ENCODE measurements at places on chromosomes 4 and X.

DNA sequence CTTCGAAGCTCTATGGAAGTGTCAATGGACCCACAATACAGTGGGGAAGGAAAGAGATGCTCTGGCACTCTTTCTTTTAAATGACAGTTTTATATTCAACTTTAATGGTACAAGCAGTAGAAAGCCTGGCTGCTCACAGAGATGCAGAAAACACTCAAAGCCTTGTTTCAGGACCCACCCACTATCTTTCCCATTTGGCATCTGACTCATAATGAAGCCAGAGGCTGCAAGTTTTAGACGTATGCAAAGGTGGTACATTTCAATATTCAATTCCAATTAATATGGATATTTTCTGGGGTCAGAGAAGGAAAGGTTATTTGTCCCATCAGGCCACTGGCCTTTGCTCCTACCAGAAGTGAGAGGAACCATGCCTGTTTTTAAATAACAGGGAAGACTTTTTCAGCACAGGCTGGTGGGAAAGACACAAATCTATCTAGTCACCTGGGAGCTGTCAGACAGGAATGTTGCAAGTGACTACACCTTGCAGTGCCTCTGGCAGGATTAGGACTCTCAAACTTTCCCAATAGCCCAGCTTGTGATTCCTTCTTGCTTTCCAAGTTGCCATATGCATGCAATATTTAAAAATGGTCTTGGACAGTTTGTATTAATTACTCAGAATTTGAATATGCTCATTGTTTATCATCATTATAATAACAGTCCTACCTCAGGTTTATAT lies 70.0 kb upstream of the RAB40AL start:
- DNase-seq, result no peak

DNA sequence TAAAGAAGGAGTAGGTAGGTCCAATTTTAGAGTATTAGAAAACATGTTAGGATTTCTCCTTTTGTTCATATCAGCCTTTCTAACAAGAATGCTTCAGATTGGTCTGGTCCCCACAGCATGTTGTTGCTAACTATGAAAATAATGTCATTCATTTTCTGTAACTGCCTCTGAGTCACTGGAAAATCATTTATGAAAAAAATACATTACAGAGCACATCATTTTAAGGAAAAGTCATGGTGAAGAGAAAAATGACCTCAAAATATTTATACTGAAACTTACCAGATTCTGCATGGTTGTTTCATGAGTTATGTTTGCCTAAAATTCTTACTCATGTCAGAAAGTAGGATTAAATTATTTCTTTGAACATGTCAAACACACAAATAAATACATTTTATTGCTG lies 35.2 kb downstream of the DTHD1 start:
- DNase-seq, result no peak

GRCh38 chr4:133464311-133464710 lies 315.2 kb downstream of the PCDH10 start:
- no peak for DNase-seq

DNA sequence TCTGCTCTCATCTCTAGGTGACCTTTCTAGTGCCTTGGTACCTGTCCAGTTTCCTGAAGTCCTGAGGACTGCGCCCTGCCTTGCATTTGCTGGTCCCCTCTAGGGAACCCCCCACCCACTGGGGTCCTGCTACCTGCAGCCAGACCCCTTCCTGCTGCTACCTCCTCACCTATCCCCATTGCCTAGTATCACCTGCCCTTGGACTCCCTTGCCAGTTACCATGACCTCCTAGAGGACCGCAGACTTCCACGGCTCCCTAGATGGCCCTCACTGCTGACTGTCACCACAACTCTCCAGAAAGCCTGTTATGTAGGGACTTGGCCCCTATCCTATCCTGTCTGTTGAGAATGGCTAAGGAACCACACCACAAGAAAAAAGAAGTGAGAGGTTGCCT lies 166.6 kb downstream of the EFNB1 start:
- DNase-seq, result no peak

- no peak for DNase-seq
These were observed 107.5 kb downstream of the GUCY2F start for GRCh38 chrX:109374262-109374960.

GRCh38 chrX:69493193-69493592 lies 10.9 kb upstream of the NALF2 start:
- no peak for DNase-seq

DNA sequence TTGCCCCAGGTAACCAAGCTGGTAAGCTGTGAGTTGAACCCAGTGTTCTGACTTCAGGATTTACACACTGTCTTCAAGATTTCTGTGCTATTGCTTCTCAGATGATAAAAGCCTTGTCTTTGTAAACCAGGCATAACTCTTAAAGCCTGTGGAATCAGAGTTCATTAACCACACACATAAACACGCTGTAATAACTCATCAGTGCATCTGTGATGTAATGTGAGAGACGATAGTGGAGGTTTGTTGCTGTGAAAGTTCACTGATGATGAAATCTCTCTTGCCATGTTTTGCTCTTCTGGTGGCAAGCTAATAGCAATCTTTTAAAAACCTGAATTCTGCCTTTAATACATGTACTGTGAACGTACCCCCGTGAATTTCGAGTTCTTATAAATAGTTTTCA lies 41.5 kb downstream of the CLCN4 start:
- no peak for DNase-seq

DNA sequence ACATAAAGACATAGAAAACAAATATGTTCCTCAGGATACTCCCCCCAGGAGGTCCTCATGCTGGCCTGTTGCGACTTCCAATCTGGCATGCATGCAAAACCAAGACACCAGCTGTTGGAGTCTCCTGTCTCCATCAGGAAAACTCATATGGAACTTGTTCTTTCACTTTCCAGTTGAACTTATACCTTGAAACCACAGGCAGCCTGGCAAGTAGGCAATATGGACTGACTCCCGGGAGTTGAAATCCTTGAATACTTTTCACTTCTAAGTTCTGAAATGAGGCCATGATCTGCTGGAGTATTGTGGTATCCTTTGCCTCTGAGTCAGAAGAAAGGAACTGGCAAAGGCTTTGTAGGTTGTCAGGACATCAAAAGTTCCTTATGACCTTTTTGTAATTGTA lies 444.2 kb downstream of the IDS start:
- no peak for DNase-seq

GRCh38 chr4:23747281-23747735 lies 142.5 kb downstream of the PPARGC1A start:
- no peak for DNase-seq

GRCh38 chr4:140092094-140092851 lies 61.7 kb downstream of the MAML3 start:
- DNase-seq, result no peak
